Activated naive CD4-positive, alpha-beta T cell (primary cell): ENCODE measurements at places on chromosomes 12 and 14.

DNA sequence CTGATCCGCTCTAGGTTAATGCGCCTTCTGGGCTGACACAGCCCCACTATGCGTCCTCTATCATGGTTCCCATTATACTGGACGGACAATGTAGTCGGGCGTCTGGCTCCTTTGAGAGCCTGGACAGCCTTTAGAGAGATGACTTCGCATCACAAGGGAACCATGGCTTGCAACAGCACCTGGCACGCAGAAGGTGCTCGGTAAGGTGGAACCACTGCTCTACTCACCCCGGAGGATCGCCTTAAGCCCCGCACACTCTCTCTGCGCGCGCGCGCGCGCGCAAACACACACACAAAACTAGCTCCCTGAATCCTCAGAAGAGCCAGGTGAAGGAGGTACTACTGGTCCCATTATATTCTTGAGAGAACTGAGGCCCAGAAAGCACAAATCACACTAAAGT, 7.1 kb downstream of the MAP3K12 start:
- no peak for DNase-seq

DNA sequence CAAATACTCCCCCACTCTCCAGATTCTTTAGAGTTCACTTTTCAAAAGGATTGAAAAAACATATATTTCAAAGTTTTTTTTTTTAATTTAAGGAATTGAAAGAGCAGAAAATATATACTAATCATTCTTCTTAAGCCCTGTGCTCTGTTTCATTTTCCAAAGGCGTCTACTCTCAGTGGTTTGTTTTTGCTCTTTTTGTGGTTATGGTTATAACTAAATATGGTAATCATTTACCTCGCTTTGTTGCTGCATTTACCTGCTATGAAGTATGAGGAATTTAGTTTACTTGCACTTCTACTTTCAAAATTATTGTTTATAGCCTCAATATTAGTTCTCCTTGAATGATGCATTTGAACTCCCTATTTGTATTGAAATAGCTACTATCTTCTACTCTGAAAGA, 55.9 kb upstream of the LRRK2 start:
- no peak for DNase-seq

DNA sequence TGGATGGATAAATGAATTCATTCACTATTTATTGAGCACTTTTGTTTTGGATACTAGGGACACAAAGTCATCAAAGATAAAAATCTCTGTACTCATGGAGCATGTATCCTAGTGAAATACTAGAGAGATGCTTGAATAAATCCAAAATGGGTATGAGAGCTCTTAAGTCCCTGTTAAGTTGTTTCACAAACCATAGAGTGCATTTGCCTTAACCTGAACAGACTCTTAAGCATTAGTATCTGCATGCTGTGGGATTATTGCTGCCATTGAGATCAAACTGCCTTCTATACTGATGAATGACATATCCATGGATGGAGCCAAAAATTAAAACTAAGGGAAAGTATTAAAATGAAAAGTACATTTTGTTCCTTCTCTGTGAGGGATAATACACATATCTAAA, 206.5 kb upstream of the KRR1 start:
- no peak for DNase-seq

DNA sequence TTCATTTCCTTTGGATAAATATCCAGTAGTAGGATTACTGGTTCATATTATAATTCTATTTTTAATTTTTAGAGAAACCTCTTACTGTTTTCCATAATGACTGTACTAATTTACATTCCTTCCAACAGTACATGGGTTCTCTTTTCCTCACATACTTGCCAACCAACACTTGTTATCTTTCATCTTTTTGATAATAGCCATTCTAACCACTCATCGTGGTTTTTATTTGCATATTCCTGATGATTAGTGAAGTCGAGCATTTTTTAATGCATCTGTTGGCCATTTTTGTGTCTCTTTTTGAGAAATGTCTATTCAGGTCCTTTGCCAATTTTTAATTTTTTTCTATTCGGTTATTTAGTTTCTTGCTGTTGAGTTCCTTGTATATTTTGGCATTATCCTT, 457.7 kb upstream of the PDE3A start:
- DNase-seq: no peak

DNA sequence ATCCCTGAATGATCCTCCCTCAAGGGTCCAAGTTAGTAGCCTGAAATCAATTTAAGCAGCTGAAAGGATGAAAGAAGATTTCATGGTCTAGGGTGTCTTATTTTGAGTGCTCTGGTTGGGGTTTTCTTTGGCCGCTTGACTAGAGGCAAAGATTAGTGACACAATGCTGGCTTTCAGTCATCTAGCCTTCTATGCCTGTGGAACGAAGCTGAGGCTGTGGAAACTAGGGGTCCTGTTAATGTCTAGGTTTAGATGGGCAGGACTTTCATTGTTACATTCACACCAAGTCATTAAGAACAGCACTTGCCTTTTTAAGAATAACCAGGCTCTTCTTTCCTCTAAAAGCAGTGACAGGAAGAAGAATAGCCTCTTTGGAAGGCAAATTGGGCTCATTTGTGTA, 253.8 kb upstream of the E2F7 start:
- DNase-seq: no peak

- no peak for DNase-seq
These were observed 277.2 kb downstream of the SYT1 start for GRCh38 chr12:79141776-79142175.

DNA sequence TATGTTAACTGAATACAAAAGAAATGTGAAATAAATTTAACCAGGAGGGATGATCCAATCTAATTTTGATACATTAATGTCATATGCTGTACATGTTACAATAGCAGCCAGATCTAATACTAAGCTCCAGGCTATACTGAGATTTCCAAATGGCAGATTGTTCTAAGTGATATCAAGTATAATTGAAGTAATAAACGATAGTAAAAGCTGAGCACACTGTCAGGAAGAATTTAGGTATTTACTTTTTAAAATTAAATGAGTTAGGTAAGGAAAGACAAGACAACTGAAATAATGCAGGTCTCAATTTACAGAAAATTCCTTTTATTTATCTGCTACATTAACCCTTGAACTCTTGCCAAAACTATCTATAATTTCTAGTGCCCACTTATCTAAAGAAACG, 39.9 kb downstream of the INSM2 start:
- DNase-seq: no peak

- no peak for DNase-seq
These were observed 181.7 kb downstream of the ADAMTS20 start for GRCh38 chr12:43370263-43370662.

GRCh38 chr12:64147875-64148274, 74.2 kb downstream of the KICS2 start:
- DNase-seq: no peak

DNA sequence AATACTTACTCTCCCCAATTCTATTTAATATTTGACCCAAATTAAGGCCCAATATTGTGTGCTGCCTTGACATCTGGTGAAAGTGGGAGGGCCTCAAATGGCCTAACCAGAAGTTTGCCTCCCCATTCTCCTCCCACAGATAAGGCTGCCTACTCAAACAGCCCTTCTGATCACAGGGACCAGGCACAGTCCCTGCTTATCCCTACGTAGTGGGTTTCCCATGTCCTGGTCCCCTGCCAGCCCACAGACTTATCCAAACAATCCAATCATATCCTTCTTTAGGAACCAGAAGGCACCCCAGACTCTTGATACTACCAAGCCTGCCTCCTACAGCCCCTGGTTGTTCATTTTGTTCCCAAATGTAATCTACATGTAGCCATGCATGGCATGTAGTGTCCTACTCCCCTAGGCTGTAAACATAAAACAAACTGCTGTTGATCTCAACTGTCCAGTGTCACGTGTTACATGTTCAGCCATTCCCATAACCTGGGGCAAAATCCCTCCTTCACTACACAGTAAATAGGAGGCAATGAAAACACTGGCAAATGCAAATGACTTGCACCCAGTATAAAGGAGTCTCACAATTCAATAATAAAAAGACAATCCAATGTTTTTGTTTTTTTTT, 49.3 kb downstream of the EEA1 start:
- DNase-seq: no peak

GRCh38 chr14:59303216-59303615, 114.7 kb downstream of the DAAM1 start:
- DNase-seq: no peak
